Skeletal muscle cell (primary cell): ENCODE measurements at places on chromosomes 6 and 20.

- DNase-seq = no peak
Measured at GRCh38 chr20:10763112-10763511, 89.3 kb upstream of the JAG1 start.

DNA sequence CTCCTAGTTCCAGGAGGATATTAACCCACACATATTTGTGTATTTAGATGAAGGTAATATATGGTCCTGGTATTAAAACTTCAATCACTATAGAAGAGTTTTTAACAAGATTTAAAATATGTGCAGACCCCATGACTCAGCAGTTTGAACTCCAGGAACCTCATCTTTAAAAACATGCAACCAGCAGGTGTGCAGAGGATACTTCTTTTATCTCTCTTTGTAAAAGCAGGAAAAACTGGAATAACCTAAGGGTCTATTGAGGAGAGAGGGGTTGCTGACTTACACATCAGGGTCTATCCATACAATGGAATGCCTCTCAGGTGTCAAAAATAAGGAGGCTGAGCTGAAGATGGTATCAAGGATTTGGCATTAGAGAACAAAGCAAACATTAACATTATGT, 36.9 kb upstream of the TFAP2C start:
- no peak for DNase-seq

DNA sequence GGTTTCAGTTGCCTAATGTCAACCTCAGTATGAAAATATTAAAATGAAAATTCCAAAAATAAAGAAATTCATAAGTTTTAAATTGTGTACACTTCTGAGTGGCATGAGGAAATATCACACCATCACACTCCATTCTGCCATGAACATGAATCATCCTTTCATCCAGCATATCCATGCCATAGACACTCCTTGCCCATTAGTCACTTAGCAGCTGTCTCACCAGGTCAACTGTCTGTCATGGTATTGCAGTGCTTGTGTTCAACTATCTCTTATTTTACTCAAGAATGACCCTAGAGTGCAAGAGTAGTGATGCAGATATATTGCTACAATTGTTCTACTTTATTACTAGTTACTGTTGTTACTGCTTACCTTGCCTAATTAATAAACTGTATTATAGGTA, 712.4 kb downstream of the EPHA7 start:
- peak; percentile 34 for DNase-seq

GRCh38 chr20:38799203-38799602, 6.3 kb upstream of the PPP1R16B start:
- no peak for DNase-seq
